ENCODE measurements at places on chromosomes 2 and 18.

GRCh38 chr2:120875431-120875830, 139.8 kb downstream of the GLI2 start:
- DNase-seq: no peak

- no peak for DNase-seq
These were observed 266.8 kb downstream of the EN1 start for GRCh38 chr2:118580651-118581050.

- no peak for DNase-seq
These were observed 33.8 kb upstream of the POLE4 start for GRCh38 chr2:74924463-74925265.

DNA sequence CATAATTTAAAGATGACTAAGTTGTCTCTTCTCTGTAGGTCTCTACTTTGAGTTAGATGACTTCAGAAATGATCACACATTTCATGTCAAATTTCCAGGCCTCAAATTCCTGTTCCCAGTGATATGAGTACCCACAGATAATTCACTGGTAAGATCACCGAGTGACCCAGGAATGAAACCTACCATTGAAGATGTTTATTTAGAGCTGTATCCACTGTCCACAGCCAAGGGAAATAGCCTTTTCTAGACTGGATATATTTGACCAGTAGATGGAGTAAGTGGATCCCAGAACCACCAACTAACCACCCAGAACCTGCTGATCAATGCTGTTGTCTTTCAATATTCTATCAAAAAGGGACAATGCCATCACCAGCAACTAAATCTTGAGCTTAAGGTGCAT, 238.8 kb downstream of the SLC8A1 start:
- no peak for DNase-seq

DNA sequence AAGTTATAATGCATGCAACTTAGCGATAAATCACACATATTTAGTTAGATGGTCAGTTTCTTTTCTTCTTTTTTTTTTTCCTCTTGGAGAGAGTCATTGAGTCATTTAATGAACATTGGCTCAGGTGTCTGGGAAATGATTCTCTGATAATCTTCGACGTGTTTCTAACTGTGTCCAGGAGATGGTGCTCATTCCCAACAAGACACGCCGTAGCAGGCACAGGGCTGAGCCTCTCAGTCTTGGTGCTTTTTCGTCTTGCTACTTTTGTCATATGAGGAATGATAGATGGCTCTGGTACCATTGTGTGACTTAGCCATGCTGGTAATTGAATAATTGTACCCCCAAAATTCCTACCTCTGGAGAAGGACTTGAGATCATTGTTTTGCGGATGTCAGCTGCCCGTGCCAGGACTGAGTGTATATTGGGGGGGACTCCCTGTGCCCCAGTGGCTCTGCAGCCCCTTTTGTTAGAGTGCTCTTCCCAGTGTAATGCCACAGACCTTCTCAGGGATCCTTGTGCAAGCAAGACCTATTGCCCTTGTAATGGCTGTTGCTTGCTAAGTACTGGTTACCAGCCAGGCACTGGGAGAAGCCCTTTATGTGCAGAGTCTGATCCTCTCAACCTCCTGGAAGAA, 107.6 kb upstream of the CYRIA start:
- DNase-seq: peak; percentile 25

DNA sequence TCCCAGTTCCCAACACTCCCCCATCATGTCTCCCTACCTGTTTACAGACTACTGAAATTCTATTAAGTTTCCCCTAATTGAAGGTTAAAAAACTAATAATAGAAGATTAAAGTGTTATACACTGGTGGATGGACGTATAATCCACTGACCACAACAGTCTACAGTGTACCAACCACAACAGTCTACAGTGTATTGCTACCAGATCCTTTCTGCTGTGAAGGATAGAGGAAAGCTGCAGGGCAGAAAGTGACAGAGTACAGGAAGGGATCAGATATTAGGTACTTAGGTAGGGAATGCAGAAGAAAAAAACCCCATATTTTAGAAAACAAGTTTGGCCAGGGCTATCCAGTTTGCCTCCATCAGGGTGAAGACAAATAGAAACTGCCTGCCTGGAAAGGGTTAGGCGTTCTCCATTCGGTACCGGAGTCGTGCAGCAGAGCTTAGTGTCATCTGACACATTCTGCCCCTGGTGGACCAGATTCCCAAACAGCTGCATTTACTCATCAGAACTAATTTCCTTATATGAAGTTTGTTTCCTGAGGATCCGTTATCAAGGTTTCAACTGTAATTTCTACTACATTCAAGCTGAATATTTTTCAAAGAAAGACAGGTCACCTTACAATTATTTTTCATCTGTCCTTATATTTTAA, 49.9 kb downstream of the KLF7 start:
- no peak for DNase-seq

DNA sequence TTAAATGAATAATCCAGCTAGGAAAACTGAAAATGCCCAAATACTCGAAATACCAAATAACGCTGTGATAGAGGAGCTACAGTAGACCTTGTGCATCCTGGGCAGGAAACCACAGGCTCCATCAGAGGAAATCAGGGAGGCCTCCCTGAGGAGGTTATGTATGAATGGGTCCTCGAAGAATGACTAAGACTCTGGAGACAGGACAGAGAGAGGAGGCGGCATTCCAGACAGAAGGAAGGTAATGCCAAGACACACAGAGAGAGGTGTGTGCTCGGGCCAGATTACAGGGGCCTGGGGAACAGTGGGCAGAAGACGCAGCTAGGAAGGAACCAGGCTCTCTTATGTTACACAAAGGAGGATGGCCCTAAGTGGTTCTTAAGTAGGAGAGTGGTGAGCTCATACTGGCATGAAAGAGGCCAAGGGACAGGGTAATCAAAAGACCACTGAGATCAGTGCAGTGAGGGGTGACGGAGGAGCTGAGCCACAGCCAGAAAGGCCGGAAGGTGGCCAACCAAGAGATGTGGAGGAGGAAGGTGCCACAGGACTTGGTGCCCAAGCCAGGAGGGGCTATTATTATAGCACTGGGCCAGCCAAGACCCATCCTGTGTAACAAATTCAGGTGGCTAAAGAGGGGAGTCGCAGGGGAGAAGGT, 9.9 kb downstream of the ST3GAL5 start:
- DNase-seq: no peak

- DNase-seq: no peak
These were observed 66.6 kb downstream of the EPB41L3 start for GRCh38 chr18:5476961-5477800.

DNA sequence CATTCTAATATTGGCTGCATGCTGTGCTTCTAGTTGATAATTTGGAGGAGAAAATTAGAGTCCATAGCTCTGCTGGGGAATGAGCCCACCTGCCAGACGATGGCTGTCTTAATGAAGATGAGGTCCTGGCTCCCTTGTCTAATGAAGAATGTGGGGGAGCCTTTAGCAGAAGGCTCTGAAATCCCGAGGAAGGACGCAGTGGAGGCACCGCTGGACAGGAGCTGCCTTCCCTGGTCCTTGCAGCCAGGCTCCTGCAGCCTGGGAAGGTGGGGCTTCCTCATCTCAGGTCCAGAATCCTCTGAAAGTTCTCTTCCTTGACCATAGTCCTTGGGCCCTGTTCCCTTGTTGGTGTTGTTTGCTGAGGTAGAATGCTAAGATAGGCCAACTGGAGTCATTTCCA, 208.3 kb downstream of the AGAP1 start:
- no peak for DNase-seq

DNA sequence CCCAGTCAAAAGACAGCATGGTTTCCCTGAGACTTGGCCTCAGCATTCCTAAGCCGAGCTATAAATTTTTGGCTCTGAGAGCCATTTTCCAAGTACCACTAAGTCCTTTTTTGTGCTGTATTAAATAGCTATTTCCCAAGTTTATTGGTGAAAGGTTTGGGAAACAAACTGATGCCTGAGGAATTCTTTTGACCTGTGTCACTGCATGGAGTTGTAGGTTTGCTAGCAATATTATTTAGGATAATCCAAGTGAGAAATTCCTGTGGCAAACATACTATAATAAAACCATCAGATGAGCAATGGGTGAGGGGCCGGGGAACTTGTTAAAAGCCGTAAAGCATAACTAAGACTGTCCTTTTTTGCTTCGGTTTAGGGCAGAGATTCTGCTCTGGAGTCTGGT, 28.4 kb downstream of the ARHGAP28 start:
- DNase-seq: no peak

All from T47D (cell line).